ENCODE measurements at places on chromosomes 12 and 14.

GRCh38 chr14:76461886-76462285, 85.9 kb downstream of the ESRRB start:
- no peak for DNase-seq

DNA sequence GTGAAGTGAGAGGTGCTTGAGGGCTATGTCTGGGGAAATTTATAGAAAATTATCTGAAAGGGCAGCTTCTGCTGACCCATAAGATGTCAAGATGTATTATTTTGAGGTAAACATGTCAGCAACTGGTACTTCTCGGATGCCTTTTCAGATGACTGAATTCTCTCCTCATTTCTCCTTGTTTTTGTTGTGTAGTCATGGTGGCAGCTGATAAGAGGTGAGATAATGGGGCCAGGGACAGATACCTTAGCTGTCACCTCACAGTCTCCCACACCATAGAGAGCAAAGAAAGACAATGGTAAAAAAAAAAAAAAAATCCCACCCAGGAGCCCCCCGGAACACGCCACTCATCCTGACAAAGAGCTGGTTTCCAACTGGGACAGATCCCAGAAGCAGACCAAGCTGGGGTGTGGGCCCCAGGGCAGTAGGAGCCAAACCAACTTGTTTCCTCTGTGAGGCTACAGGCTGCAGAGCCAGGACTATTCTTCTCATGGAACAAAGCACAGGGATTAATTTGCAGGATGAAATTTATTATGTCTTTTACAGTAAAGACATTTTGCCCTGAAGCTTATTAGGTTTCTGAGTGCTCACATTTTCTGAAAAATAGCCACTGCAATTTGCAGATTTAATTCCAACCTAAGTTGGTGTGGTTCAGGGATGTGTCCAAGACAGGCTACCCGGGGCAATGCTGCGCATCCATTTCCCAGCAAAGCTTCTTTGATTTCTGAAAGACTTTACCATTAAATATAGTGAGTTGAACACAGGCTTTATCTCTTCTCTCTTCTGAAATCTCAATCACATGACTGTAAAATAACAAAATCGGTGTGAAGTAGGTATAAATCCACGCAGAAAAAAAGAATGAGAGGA, 52.2 kb downstream of the NDUFA12 start:
- no peak for DNase-seq

GRCh38 chr12:1523046-1523445, 71.3 kb downstream of the FBXL14 start:
- no peak for DNase-seq

DNA sequence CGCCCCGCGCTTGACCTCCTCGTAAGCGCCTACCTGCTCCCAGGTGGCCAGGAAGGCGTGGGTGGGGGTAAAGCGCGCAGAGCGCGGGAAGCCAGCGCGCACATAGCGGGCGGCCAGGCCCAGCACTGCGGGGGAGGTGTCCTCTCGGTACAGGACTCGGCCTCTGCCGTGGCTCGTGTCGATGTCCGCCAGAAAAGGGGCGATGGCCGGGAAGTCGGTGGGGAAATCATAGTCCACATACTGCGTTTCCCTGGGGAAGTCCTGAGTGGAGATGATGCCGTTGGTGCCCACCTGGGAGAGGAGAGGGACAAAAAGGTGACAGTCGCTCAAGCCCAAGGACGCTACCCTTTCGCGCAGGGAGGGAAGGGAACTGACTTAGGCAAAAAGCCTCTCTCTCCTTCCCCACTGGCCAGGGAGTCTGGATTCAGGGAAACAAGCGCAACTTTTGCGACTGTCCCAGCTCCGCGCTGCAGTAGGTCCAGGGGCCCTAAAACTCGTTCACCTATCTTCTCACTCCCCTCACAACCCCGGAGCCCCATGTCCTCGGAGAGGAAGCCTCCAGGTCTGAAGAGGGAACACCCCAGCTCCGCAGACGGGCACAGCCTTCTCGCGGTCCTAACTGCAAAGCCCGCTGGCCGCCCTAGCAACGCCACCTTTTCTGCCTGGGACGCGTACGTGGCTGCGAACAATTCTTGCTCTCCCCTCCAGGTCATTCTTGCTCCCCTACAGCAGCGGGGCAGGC, 815 bp downstream of the NID2 start:
- DNase-seq, result no peak

DNA sequence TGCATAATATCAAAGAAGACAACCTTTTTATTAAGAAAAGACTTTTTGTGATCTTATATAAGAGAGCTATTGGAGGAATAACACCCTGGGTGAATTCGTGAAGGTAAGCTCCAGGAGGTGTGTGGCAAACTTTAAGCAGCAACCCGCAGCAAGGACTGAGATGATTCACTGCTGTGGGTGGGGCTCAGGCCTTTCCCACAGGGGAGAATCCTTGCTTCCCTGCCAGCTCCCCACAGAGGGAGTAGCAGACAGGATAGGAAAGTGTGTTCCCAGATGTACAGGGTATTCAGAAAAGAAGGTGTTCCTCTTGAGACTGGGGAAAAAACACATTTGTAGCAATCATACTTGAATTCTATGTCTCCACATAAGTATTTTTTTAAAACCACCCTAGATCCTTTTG, 9.2 kb downstream of the NDUFA12 start:
- DNase-seq, result no peak

GRCh38 chr12:47160316-47161244, 80.8 kb upstream of the AMIGO2 start:
- no peak for DNase-seq

DNA sequence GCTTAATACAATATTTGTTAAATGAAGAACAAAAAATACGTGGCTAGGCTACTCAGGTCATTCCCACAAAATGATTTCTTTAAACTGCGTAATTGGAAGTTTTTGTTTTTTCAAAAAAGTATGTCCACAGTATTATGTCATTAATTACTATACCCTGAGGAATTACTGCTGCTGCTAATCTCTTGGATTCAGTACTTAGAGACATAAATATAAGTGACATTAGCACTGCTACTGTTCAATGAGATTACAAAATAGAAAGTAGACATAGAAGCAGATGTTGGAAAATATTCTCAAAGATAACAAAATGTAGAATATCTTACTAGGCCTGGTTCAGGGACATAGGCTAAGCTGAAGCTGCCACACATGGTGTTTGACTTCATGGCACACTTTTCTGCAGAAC, 36.3 kb downstream of the HMGA2 start:
- no peak for DNase-seq

DNA sequence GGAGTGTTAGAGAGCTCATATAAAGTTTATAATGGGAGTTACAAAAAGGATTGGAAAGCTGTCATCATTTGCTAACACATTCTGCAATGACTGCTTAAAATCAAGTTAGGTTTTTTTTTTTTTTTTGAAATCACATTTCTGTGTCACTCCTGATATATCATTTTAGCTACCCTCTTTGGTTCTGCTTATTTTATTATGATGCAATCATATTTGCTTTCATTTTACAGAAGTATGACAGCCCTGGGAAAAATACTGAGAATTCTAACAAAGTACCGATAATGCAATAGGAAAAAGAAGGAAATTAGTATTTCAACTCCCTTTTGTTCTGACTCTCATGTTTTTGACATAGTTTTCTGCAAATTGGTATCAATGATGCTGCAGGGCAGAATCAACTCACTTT, 71.6 kb upstream of the MDGA2 start:
- DNase-seq, result no peak

GRCh38 chr12:83210933-83211332, 524.2 kb downstream of the TMTC2 start:
- no peak for DNase-seq

DNA sequence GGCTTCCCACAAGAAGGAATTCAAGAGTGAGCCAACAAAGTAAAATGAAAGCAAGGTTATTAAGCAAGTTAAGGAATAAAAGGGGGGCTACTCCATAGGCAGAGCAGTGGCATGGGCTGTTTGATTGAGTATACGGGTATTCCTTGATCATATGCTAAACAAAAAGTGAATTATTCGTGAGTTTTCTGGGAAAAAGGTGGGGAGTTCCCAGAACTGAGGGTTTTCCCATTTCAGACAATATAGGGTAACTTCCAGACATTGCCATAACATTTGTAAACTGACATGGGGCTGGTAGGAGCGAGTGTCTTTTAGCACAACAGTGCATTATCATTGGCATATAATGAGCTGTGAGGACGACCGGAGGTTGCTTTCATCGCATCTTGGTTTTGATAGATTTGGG, 2.0 kb upstream of the BCL2L14 start:
- DNase-seq, result no peak

- DNase-seq, result no peak
Observed at GRCh38 chr12:70619471-70620152, 17.6 kb downstream of the PTPRB start.

DNA sequence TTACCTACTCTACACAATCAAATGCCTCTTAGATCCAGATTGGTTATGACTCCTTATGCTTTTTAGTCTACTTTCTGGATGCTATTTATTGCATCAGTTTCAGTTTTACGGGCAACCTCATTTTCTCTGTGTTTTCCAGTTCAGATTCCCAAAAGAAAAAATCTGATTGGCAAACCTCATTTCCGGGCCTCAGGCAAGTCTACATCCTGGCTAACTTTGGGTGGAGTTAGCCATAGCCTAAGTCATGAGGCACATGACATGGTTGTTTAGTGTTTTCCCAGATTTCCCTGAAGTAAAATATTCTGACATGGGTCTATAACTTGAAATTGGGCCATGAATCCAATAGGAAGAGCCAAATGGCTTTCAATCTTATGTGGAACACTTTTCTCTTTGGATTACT, 339.7 kb downstream of the NUAK1 start:
- no peak for DNase-seq

DNA sequence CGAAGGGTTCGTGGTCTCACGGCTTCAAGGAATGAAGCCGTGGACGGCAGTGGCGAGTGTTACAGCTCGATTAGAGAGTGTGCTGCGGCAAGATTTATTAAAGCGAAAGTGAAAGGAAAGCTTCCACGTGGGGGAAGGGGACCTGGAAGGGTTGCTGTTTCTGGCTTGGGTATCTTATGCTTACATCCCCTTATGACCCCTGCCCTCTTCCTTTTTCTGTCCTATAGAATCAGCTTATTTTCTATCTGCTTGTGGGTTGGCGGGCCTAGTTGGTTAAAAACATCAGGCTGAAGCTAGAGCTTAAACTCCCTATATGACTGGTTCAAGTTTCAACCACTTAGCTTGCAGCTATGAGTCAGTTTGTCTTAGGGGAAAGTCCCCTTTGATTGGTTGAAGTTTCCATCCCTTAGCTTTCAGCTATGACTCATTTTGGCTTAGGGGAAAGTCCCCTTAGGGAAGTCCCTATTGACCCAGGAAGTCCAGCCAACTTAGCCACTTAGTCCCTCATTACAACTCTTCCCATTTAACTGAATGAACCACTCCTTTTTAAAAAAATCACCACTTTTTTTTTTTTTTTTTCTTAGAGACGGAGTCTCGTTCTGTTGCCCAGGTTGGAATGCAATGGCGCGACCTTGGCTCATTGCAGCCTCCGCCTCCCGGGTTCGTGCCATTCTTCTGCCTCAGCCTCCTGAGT, 1494.7 kb upstream of the TMEM132C start:
- DNase-seq, result no peak

- DNase-seq, result no peak
Observed at GRCh38 chr12:7351177-7351576, 47.3 kb downstream of the ACSM4 start.

DNA sequence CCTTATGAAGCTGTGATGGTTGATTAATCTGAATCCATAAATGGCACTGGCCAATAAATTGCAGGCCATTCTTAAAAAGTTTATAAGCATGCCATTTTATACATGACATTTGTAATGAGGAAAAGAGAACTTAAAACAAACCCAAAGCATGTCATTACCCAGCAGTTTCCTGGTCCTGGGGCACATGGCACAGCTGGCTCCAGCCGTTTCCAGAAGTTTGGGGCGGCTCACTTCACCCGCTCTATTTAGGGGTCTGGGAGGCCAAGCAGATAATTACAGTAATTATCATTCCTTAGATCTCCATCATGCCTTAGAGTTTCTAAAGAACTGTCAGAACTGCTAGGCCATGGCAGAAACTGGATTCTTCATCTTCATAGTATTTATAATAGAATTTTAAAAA, 6.4 kb downstream of the ADGRD1 start:
- no peak for DNase-seq

GRCh38 chr12:123614531-123614930, 12.6 kb downstream of the DDX55 start:
- DNase-seq, result no peak

- DNase-seq, result no peak
Observed at GRCh38 chr12:112574896-112575558, 156.3 kb downstream of the PTPN11 start.

GRCh38 chr12:92729773-92730305, 27.1 kb downstream of the PLEKHG7 start:
- DNase-seq, result no peak
